Activated CD4-positive, alpha-beta T cell treated with anti-CD3 and anti-CD28 coated beads for 36 hours (primary cell): ENCODE measurements at places on chromosomes 5 and 9. TPM values are rescaled to one million over a fixed set of nuclear protein-coding genes. Genes with fewer than 3 reads are reported as not detected.
A peak's percentile ranks its signal among the peaks of the same experiment; 100 is the strongest.

Gene AIF1L
- total RNA-seq: 1.4 TPM

DNA sequence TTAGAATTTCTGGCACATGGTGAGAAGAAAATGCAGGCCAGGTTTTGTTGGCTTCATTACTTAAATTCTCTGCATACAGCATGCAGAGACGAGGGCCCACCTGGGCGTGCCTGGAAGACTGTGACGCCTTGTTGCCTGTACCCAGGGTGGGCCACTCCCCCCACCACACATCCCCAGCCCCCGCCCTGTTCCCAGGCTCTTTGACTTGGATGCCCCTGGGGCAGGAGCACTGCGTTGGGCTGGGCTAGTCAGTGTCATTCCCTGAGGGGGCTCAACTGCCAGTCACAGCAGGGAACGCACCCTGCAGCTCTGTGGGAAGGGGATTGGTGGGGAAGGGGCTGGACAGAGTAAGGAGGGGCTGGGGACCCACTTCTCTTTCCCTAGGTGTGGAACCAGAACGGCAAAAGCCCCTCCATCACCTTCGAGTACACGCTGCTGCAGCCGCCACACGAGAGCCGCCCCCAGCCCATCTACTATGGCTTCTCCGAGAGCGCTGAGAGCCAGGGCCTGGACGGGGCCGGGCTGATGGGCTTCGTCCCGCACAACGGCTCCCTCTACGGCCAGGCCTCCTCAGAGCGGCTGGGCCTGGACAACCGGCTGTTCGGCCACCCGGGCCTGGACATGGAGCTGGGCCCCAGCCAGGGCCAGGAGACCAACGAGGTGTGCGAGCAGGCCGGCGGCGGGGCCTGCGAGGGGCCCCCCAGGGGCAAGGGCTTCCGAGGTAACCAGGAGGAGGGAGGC is 19.6 kb downstream of the ADAMTSL2 start:
- no peak overlapping the region for H3K4me3 ChIP-seq
- H3K36me3 ChIP-seq: no peaks in the 10 kb centered on the region
- peaks cover 2% of the 10 kb centered on the region for H3K27me3 ChIP-seq
- no peak overlapping the region for H3K27ac ChIP-seq
- H3K4me1 ChIP-seq: peaks cover 13% of the 10 kb centered on the region
- no peak for DNase-seq

Gene C8G
- total RNA-seq: not detected

Gene NREP
- total RNA-seq: 19.3 TPM

DNA sequence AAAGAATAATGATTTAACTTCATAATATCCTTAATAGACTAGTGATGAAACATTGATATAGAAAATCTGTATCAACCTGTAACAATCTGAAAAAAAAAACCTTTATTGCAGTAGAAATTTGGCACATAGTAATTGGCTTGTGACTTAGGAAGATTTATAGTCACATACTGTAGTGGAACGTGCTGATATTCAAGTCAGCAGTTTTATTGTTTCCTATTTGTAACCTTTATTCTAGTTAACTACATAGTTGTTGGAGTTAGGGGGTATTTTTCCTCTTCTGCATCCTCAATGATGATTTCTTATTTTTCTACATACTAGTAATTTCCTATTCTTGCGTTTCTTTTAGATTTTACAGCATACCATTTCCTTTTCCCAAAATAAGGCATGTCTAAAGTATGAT is 14.5 kb upstream of the LRRC70 start:
- peaks cover 48% of the 10 kb centered on the region for H3K36me3 ChIP-seq
- DNase-seq: no peak

- no peaks in the 10 kb centered on the region for H3K4me1 ChIP-seq
- H3K27me3 ChIP-seq: no peaks in the 10 kb centered on the region
- no peak for DNase-seq
Observed at GRCh38 chr9:16290169-16290568, 580.3 kb downstream of the BNC2 start.

GRCh38 chr5:123681061-123681460 is 169.1 kb downstream of the CSNK1G3 start:
- DNase-seq: no peak
- H3K4me3 ChIP-seq: no peak overlapping the region
- peaks cover 2% of the 10 kb centered on the region for H3K27me3 ChIP-seq
- H3K4me1 ChIP-seq: no peaks in the 10 kb centered on the region
- no peak overlapping the region for H3K27ac ChIP-seq

- no peak for DNase-seq
- H3K4me1 ChIP-seq: no peaks in the 10 kb centered on the region
- no peaks in the 10 kb centered on the region for H3K36me3 ChIP-seq
- H3K27me3 ChIP-seq: no peaks in the 10 kb centered on the region
Observed at GRCh38 chr5:26669523-26669922, 368.9 kb downstream of the CDH9 start.

Gene IRX1
- not detected for total RNA-seq

DNA sequence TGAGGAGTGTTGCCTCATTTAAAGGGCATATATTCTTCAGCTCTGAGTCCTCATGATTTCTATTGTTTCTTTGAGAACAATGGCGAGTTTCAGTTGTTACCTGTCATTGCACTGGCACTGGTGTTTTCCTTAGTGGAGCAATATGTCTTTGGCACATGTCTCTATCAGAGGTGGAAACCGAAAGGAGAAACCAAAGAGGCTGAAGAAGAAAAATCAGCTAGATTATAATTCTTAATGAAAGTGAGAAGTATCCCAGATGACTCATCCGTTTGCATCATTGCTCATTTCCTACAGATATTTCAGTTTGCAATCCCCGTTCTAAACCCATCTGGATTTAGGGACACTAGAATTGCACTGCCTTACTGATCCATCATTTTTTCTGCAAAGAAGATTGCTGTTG is 324.6 kb downstream of the TMEM232 start:
- H3K4me3 ChIP-seq: no peak overlapping the region

Gene PCDHGC4
- not detected for total RNA-seq

DNA sequence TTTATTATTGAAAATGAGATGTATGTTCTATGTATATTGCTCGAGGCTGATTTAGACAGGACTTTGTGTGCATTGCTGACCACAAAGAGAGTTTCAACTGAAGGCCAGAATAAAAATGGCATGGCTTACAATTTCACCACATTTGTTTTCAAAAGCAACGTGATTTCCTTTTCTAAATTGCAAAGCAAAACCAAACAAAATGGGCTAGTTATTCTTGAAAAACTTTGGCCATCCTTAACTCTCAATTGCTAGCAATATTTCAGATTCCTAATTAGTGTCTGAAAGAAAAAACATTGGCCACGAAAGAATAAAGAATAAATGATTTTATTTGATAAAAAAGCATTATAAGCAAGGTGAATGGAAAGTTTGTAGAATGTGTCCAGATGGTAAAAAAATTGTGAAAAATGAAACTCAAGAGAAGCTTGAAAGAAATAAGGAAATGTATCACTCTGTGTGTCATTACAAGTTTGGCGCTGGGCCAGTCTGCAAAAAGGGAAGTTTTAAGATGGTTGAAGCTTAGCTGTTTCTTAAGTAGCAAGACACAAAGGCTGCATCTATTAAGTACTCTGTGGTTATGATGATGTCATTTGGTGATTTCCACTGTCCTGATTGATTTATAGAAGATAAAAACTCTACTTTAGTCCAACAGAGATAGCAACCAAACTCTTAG is 89.2 kb upstream of the PRLR start:
- no peak overlapping the region for H3K4me3 ChIP-seq
- peak; percentile 92 for DNase-seq
- H3K4me1 ChIP-seq: peaks cover 30% of the 10 kb centered on the region

DNA sequence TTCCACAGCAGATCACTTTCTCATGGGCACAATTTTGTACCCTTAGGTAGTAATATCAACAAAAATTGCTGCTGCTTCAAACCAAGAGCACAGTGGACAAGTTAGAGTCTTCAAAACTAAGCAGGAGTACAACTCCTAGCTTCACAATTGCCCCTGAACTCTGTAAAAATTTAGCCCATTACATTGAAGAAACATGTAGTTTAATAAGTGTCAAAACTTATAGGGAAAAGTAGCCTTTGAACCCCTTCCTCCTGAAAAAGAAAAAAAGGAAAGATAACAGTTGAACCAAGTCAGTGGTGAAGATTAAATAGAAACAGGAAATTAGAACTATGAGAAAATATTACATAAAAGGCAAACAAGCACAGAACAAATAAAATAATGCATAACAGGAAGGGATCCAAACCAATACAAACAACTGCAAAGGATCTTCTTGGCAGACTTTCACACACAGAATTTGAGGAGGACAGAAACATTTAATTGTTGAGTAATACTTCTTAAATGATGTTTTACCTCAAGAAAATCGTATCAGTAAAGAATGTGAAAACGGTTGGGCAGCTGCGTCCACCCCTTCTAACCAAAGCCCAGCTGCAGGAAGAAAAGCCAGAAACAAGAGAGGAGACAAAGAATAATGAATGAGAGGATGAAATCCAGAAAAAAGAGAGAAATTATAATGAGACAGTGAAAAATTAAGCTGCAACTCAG is 636.0 kb downstream of the NR2F1-AS1 start:
- H3K4me3 ChIP-seq: no peak overlapping the region
- DNase-seq: no peak
- no peaks in the 10 kb centered on the region for H3K27me3 ChIP-seq
- H3K4me1 ChIP-seq: no peaks in the 10 kb centered on the region
- H3K36me3 ChIP-seq: no peaks in the 10 kb centered on the region

- no peaks in the 10 kb centered on the region for H3K36me3 ChIP-seq
- DNase-seq: no peak
- H3K4me1 ChIP-seq: no peaks in the 10 kb centered on the region
- no peak overlapping the region for H3K27ac ChIP-seq
- H3K4me3 ChIP-seq: no peak overlapping the region
Observed at GRCh38 chr5:147393874-147394672, 115.8 kb downstream of the DPYSL3 start.

GRCh38 chr5:55732585-55732984 is 5.3 kb upstream of the DDX4 start:
- H3K27ac ChIP-seq: no peak overlapping the region
- DNase-seq: no peak
- H3K27me3 ChIP-seq: no peaks in the 10 kb centered on the region
- no peak overlapping the region for H3K4me3 ChIP-seq

- H3K27ac ChIP-seq: no peak overlapping the region
- DNase-seq: no peak
- no peaks in the 10 kb centered on the region for H3K36me3 ChIP-seq
- H3K4me1 ChIP-seq: no peaks in the 10 kb centered on the region
- no peak overlapping the region for H3K4me3 ChIP-seq
Observed at GRCh38 chr5:155193029-155193428, 179.5 kb downstream of the KIF4B start.

Gene C5orf63
- total RNA-seq: 14.2 TPM

Gene GMCL2
- total RNA-seq: not detected

- H3K36me3 ChIP-seq: no peaks in the 10 kb centered on the region
- H3K4me3 ChIP-seq: no peak overlapping the region
- no peak overlapping the region for H3K27ac ChIP-seq
- no peaks in the 10 kb centered on the region for H3K4me1 ChIP-seq
- no peak for DNase-seq
Observed at GRCh38 chr9:110571801-110572483, 7.6 kb downstream of the SVEP1 start.

Gene ADAMTS6
- 1.3 TPM for total RNA-seq

Gene LRRC19
- not detected for total RNA-seq

Gene CFAP77
- not detected for total RNA-seq

- no peak overlapping the region for H3K27ac ChIP-seq
- peaks cover 10% of the 10 kb centered on the region for H3K27me3 ChIP-seq
- DNase-seq: no peak
- peaks cover 2% of the 10 kb centered on the region for H3K36me3 ChIP-seq
- H3K4me3 ChIP-seq: no peak overlapping the region
- H3K4me1 ChIP-seq: no peaks in the 10 kb centered on the region
Observed at GRCh38 chr5:154465169-154465568, 12.9 kb downstream of the HAND1 start.

Gene LIFR
- total RNA-seq: 0.09 TPM

- H3K27me3 ChIP-seq: no peaks in the 10 kb centered on the region
- no peaks in the 10 kb centered on the region for H3K36me3 ChIP-seq
- no peak overlapping the region for H3K27ac ChIP-seq
- DNase-seq: no peak
Observed at GRCh38 chr9:31032206-31032605, 1352.2 kb upstream of the ACO1 start.

DNA sequence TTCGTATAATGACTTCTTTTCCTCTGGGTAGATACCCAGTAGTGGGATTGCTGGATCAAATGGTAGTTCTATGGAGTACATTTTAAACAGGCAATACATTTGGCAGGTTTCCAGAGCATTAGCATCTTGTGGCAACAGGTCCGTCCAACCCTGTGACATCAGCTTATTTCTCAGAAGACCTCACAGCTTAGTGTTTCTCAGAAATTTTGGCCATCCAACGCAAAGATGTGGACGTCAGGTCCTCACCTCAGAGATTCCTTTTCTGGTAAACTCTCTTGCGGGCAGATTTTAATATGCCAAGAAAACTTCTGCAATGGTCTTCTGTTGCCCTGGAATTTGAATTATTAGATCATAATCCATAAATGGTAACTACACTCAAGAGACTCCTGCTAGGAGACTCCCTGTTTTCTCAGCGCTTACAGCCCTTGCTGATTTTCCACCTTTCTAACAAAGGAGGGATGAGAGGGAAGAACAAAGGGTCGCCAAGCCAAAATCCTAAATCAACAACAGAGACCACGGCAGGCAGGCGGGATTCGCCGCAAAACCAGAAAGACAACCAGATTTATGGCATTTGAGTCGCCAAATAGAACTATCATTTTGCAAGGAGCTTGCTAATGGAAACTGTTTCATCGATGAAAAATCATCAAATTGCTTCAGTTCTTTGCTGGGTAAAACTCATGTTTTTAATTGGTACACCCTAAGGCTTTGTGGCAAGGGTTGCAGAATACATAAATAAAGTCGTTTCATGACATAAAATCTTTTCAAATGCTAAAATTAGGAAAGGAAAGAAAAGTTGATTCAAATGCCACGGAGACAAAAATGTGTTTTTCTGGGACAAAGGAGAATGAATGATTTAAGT is 34.1 kb upstream of the PLPP1 start:
- H3K4me1 ChIP-seq: no peaks in the 10 kb centered on the region
- no peak for DNase-seq
- H3K4me3 ChIP-seq: no peak overlapping the region

DNA sequence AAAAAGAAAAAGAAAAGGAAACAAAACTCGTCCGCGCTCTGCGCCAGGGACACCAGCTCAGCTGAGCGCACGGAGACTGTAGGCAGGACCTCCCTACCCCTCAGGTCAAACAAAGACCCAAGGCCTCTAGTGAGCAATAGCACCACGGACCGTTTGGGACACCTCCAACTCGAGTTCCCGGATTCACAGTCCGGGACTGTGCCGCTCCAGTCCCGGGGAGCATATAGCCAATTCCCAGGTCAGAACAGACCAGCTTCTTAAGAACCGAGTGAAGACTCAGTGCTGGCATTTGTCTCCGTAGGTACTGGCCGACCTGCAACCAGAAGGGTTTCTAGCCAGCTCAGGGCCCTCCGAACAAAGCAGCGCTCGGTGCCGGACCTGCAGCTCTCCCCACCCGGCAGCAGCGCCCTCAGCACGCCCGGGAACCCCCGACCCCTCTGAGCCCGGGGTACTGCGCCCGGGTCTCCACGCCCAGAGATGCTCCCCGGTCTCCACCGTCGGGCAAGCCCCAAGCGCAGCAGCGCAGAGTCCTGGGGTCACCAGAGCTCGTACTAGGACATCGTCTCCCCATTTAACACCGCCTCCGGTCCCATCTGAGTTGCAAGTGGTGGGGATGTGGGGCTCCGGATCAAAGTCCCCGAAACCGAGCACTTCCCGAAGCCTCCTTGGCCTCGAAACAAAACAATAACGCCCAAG is 591 bp downstream of the ABCA1 start:
- H3K27ac ChIP-seq: peak overlapping the region; percentile 73
- peaks cover 5% of the 10 kb centered on the region for H3K27me3 ChIP-seq
- DNase-seq: peak; percentile 45
- peaks cover 21% of the 10 kb centered on the region for H3K4me1 ChIP-seq

- peak overlapping the region; percentile 51 for H3K27ac ChIP-seq
- no peak for DNase-seq
- no peak overlapping the region for H3K4me3 ChIP-seq
Observed at GRCh38 chr5:113025596-113025995, 49.0 kb downstream of the DCP2 start.
